ENCODE measurements at places on chromosomes 3 and 15. TPM values are rescaled to one million over a fixed set of nuclear protein-coding genes. Genes with fewer than 3 reads are reported as not detected.

Gene FBXW12
- total RNA-seq, result not detected

Gene HAPLN3
- total RNA-seq, result 14.7 TPM

Gene GOLGA6L7
- not detected for total RNA-seq

Gene SLC38A3
- 0.29 TPM for total RNA-seq

Gene CCDC71
- 19.2 TPM for total RNA-seq

Gene ROPN1
- total RNA-seq, result not detected

Gene ATP2B2
- total RNA-seq, result not detected

Gene HDGFL3
- 42.4 TPM for total RNA-seq

Measured in osteoblast (primary cell).